ENCODE measurements at places on chromosomes 2 and 18.

DNA sequence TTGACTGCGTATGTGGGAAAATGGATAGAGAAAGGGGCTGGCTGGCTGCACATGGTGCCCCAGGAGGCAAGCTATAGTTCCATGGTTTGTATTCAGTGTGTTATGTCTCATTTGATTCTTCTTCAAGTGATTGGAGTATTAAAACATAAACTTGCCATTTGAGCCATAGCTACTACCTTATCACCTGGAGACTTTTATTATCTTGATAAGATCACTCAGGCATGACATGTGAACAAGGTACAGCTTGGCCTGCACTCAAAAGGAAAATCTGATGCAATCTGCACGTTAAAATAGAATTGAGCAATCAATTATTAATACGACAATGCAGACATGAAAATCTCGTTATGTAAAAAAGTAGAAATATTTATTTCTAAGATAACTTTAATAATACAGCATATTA, 116.9 kb downstream of the RND3 start:
- no peak for DNase-seq

- no peak for DNase-seq
Observed at GRCh38 chr2:200741468-200742202, 70.1 kb upstream of the BZW1 start.

DNA sequence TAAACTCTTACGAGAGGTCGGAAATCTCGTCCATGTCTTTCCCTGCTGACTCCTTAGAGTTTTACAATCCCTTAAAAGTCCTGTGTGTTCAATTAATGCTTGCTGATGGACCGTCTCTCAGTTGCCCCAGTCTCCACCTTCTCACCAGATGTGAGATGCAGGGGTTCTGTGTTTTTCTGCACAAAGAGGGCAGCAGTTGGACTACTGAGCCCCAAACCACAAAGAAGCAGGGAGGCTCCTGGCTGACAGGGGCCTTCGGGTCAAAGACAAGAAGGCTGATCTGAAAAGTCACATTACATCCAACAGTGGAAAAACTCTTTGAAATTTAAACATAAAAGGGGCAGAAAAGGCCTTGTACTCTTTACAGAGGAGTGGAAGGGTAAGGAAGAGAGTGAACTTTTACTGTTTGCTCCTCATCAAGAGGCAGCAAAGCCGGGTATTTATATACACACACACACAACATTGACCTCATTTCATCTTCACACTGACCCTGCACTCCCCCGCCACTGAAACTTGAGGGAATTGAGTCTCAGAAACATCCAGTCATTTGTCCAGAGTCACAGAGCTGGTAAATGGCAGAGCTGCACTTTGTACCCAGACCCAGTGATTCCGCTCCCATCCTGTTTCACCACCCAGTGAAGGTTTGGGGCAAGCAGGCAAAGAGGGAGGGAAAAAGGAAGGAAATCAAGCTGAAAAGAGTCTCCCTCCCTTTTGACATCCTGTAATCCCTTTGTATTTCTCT, 23.7 kb downstream of the MRPL33 start:
- no peak for DNase-seq

DNA sequence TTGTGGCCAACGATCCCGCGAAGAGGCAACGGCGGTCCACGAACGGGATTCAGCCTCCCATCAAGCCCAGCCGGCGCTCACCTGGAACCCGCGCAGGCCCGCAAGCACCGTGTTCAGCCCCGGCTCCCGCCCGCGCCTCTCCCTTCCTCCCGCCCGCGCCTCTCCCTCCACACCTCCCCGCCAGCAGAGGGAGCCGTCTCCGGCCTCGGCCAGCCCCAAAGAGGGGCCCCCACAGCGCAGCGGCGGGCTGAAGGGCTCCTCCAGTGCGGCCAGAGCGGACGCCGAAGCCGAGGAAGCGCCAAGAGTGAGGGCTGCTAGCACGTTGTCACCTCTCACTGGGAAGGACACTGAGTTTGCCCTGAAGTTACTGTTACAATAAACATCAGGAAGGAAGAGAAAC, 55.3 kb upstream of the LAPTM4A start:
- DNase-seq = no peak

DNA sequence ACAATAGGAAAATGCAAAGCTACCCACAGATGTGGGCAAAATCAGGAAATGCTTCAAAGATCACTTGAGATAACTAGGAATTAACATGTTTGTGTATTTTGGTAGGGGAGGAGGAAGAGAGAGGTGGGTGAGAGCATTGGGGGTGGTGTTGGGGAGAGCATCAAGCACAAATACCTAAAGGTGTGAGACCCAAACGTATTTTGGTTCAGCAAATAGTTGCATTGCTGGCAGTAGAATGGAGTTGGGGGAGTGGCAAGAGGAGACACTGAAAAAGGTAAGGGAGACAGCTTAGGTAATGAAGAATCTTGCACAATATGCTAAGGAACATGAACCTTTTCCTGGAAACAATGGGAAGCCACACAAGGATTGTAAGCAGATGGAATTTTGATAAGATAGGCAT, 1.5 kb upstream of the PELI1 start:
- DNase-seq = no peak

DNA sequence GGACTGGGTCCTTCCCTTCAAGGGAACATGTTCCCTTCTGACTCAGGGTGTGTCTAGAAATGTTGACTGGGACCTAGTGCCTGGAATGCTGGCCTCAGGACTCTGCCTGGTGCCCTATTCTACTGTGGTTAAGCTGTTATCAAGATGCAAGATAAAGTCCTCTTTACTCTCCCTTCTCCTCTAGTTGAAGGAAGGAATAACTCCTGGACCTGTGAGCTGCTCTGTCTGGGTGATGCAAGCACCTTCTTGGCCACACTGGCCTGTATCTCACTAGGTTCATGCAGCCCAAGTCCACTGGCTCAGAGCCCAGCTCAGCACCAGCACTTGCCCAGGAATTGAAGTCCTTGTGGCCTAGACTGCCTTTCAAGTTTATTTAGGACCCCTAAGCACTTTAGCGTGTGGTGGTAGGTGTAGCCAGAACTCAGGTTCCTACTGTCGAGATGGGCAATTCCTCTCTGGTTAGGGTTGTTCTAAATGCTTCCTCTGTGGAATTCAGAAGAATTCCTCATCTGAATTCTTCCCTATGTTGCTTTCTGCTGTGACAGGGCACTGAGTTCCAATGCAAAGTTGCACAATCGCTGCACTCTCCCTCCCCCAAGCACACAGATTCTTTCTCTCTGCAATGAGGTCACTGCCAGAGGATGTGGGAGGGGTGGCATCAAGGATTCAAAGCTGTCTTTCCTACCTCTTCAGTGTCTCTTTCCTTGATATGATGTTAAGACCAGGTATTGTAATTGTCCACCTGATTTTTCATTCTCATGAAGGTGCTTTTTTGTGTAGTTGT, 54.7 kb downstream of the VWC2L start:
- DNase-seq = no peak

DNA sequence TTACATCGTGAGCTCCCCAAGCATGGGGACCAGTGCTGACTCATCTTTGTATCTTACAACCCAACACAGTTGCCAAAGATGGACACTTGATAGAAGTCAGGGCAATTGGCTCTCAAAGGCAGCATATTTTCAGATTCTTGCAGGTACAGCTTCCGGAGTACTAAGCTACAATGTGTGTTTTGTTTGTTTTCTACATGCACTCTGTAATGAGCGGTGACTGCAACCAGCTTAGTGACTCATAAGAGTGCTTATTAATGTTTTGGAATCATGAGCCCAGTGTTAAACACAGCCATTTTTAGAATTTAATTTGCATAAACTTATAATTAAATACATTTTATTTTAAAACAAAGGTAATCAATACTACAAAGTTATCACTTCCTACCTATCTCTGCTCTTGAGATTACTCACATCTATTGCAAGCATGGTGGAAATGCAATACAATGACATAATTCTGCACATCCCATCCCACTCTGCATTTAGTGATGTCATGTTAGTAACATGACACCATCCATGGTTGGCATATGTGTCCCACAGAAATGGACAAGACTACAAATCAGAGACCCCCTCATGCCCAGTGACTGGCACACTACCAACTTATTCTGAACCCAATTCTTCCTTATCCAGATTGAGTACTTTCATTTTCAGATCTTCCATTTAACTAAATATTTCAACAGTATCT, 399.8 kb upstream of the ST6GAL2 start:
- no peak for DNase-seq

DNA sequence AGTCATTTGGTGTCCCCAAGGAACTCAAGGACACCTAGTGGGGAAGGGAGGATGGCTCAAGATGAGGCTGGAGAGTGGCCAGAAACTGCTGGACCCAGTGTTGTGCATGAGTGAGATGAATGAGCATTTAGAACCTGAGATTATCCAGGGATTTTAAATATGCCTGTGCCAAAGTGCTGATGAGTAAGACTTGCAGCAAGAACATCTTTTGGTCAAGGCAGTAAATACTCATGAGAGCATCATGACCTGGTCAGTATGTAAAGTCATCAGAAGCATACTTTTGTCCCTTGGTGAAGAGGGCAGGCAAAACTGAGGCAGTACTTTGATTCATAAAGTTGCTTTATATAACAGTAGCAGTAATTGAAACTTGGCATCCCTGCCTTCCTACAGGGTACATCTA, 3.1 kb upstream of the SPP2 start:
- no peak for DNase-seq

Measured in thymus (tissue), 14 donors.